Subcutaneous preadipocyte (primary cell): ENCODE measurements at places on chromosomes 1 and 21. TPM values are rescaled to one million over a fixed set of nuclear protein-coding genes. Genes with fewer than 3 reads are reported as not detected.

The GPR52 gene
- 1.8 and 2.5 TPM in 2 replicates for total RNA-seq

The NUCKS1 gene
- 124 and 156 TPM in 2 replicates for total RNA-seq

The TMIGD3 gene
- not detected in 2 replicates for total RNA-seq

The PPCS gene
- total RNA-seq, result 35.0 and 43.4 TPM in 2 replicates

The AHDC1 gene
- 8.1 and 12.3 TPM in 2 replicates for total RNA-seq

The STUM gene
- under 0.01 and 0.37 TPM in 2 replicates for total RNA-seq

The NHLH1 gene
- 0.20 TPM in 1 of 2 replicates, not detected in the other for total RNA-seq

The DIP2A gene
- 26.8 and 37.3 TPM in 2 replicates for total RNA-seq
